Activated CD4-positive, alpha-beta T cell treated with anti-CD3 and anti-CD28 coated beads, Interleukin-2, amount 50 U/mL, for 24 hours (primary cell): ENCODE measurements at places on chromosomes 3 and 15.

- no peak for DNase-seq
Observed at GRCh38 chr3:78875851-78876250, 891.9 kb downstream of the ROBO1 start.

GRCh38 chr3:55964491-55964985, 477.4 kb upstream of the WNT5A start:
- DNase-seq = no peak

DNA sequence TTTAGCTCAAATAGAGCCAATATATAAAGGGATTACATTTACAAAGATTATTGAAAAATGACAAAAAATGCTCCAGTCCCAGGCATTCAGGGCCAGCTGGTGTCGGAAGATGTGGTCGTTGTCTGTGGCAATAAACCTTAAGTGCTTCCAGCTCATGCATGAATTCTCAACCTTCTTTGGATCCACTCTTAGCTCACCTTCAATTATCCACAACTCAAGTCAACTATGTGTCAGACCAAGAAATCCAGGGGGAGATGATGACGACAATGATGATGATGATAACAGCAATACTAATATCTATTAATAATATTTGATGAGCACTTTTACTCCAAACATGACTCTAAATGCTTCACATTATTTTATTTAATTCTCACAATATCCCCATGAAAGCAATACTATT, 53.6 kb upstream of the PXYLP1 start:
- no peak for DNase-seq

DNA sequence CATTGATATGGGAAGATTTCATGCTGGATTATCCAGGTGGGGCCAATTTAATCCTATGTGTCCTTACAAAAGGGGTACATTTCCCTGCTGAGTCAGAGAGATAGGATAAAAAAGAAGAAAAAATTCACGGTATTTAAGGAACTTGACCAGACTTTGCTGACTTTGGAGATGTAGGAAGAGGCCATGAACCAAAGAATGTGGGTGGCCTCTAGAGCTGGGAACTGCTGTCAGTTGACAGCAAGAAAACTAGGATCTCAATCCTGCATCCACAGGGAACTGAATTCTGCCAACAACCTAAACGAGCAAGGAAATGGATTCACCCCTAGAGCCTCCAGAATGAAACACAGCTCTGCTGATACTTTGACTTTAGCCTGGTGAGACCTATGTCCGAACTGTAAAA, 148.1 kb upstream of the SLC24A5 start:
- DNase-seq = no peak

DNA sequence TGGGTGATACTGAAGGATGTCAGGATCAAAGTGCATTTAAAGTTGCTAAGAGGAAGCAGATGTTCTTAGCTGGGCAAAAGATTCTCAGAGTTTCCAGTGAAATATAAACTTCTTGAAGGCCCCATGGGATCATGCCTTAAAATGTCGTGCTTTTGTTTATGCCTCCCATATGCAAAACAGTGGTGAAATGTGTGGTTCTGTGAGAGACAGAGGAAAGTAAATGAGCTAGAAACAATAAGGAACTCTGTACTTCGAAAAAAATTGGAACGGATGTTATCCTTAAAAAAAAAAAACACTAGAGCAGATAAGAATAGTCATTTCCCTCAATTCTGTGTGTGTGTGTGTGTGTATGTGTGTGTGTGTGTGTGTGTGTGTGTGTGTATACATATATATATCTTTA, 497.0 kb upstream of the TBL1XR1 start:
- no peak for DNase-seq

GRCh38 chr15:32763295-32763694, 45.5 kb downstream of the GREM1 start:
- no peak for DNase-seq

DNA sequence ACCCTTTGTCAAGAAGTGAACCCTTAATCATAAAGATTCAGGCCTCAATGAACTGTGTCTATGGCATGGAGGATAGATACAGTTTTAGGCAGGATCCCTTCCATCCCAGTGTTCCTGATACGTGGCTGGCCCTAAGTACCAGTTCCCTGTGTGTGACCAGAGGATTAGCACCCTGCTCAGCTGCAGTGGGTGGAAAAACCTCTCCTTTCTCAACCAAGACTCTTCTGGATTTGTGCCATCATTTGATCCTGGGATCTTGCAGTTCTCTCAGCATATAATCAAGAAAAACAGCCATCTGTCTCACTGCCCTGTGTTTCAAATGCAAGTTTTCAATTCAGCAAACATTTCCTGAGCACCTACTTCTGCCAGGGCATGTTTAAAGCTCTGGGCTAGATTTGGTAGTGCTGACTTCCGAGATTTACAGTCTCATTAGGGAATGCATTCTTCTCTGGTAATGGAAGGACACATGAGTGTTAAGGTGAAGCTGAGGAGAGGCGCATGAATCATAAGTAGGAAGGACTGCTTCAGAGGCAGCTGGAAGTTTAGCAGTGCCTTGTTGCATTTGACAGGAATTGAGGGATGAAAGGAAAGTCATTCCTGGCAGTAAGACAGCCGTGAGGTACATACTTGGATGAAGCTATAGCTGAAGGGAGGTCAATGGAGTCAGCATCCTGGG, 388.3 kb downstream of the MFSD1 start:
- DNase-seq = no peak

DNA sequence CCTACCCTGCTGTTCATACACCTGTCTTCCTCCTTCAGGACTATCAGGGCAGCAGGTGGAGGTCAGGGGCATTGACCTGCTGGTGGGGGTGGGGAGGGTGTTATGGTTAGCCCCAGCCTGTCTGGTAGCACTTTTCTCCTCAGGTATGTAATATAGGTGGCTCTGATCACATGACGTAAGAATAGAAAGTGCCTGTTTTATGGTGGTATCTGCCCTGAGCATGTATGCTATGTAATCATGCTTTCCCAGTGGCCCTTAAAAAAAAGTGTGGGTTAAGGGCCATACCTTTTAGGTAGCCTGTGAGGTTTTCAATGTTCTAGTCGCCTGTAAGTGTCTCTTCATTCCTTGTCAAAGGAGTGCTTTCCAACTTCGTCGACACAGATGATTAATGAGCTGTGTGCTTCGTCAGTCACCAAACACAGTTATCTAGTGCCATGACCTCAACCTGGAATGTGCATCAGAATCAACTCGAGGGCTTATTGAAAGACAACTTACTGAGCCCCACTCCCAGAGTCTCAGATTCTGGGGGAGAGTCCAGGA, 86.3 kb downstream of the KLHL25 start:
- no peak for DNase-seq

DNA sequence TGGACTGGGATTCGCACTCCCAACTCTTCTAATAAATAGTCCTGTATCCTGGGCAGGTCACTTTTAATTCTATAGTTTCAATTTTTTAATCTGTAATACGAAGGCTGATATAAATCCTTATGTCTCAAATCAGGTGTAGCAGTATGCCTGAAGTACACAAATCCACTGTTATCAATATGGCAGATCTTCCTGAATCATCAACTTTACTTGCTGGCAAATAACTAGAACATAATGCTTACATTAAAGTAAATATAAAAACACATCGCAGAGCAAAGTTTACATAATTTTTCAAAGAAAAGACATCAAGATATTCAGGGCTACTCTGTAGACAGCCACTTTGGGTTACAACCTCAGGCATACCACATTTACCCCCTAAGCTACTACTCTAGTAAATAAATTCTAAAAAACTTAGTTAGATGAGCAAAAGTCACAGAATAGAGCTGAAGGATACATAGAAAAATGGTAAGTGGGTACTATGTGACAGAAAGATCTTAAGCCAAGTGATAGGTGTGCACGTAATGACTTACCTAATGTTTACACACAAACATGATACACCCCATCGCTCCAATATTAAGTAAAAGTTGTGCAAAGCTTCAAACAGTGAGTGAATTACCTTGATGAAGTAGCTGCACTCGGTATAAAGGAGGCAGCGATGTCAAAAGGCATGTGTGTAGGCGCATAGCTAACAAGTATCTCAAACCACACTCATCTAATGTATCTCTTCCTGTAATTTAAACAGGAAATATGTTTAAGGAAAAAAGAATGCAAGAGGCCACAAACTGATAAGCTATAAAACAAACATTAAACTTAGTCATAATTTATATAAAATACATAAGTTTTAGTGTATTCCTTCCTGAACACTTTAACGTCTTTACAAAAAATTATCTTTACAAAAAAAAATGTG, 127.9 kb downstream of the DMXL2 start:
- DNase-seq = no peak

DNA sequence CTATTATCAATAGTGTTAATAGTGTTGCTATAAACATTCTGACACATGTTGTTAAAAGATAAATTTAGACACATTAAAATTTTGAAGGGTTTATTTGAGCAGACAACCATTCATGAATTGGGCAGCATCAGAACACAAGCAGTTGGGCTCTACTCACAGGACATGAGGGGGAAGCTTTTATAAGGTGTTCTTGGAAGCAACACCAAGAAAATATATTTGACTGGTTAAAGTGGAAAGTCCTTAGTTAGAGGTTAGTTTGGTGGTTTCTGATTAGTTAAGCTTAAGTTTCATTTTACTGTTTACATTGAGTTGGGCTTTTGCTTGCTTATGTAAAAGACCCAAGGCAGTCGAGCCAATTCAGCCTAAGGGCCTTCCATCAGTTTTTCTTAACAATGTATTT, 220.7 kb downstream of the CD47 start:
- DNase-seq = no peak

DNA sequence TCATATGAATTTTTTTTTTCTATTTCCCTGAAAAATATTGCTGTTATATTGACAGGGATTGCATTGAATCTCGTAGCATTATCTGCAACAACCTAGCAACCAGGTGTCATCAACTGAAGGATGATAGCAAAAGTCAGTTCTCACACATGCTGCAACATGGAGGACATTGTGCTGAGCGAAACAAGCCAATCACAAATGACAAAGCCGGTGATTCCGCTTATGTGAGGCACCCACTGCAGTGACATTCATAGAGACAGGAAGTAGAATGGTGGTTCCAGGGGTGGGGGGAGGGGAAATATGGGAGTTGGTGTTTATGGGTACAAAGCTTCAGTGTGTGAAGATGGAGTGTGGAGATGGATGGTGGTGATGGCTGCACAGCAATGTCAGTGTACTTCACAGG, 7.6 kb downstream of the NIPA1 start:
- DNase-seq = no peak

- DNase-seq = no peak
Observed at GRCh38 chr3:21274079-21274571, 476.9 kb downstream of the ZNF385D start.
